ENCODE measurements at places on chromosomes 13 and 19.

DNA sequence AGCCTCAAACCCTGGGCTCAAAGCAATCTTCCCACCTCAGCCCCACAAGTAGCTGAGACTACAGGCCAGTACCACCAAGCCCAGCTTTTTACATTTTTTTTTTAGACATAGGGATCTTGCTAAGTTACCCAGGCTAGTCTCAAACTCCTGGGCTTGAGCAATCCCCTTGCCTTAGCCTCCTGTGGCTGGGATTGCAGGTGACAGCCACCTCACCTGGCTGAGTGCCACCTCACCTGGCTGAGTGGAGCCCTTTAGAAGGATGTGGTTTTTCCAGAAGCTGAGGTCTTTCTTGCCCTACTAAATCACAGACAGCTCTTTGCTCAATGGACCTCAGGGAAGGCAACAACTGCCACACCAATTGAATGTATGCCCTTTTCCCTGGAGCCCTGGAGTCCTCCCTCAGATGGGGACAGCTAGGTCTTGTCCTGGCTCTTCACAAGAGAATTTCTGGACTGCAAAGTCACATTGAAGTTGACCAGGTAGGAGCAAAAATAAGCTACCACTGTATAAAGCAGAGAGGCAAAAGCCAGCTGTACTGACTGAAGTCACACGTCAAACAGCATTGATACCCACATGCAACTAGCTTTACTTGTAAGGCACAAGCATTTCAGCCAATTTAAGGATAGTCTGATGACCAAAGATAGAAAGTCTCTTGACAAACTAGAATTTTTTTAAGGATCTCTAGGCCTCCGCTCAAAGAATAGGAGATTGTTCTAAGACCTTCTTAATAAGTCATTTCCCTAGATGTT is 14.0 kb downstream of the PDX1 start:
- no peak for DNase-seq

GRCh38 chr13:73876323-73876722 is 257.9 kb downstream of the KLF12 start:
- no peak for DNase-seq

DNA sequence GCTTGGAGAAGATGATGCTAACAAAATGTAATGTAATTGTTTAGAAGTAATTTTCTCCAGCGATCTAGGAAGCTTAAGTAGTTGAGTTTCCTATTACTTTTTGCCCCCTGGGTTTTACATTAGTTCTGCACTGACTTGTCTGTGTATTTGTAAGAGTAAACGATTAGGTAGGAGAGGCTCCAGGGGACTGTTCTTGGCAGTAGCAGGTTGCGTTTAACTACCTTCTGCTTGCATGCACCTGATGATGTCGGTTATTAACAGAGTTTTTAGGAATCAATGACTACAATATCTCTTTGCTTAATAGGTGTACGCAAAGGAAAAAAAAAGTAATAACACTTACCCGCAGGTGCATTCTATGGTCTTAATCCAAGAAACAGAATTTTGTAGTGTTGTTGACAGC is 18.3 kb upstream of the UGGT2 start:
- DNase-seq: no peak

DNA sequence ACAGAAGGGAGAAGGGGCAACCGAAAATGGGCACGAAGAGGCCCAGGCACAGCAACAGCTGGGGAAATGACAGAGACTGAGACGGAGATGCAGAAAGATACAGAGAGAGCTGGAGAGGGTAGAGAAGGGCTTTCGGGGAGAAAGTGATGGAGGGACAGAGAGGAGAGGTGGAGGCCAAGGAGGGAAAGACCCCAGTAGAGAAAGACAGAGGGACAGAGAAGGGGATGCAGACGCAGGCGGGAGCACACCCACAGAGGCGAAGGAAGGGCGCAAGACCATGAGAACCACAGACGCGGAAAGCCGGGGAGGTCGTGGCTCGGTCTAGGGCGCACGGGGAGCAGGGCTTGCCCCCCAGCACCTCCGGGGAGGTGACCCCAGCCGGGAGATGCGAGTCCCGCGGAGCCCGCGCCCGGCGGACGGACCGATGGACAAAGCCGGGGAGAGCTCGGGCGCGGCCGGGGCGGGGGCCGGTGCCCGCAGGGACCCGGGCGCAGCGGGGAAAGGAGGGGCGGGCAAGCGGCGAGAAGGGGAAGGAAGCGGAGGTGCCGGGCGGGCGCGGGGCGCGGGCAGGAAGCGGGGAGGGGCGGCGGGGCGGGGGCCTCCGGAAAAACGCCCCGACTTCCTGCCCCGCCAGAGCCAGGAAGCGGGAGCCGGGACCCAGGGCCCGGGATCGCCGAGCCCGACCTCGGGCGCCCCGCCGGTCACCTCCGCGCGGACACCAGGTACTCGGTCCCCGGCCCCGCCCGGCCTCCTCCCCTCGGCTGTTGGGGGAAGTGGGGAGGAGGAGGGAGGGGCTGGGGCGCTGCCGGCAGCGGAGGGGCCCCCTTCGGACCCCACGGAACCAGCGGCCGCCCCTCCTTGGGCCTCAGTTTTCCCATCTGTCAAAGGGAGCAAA is at the start of gene ARHGEF1:
ARHGEF1 (plus strand) TSS at position 617 of the 895 bp plus-strand sequence. CDS start 4,899 bp downstream, outside the sequence.
- peak; percentile 77 for DNase-seq

GRCh38 chr13:33034882-33035520 is 18.8 kb downstream of the KL start:
- no peak for DNase-seq

DNA sequence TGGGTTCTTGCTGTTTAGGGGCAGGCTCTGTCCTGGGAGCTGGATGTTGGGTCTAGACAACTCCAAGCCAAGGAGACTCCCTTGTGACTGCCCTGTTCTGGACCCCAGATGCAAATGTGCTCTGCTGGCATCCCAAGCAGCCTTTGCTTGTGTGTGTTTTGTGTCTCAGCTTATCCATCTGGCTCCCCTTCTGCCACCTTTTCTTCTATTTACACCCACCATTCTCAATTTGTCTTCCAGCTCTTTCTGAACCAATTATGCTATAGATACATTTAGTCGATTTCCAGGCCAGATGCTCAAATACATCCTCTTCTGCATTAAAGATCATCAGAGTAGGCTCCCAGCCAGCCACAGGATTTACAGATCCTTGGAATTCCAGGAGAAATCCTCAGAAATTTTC is 115.0 kb upstream of the SLC7A1 start:
- DNase-seq: no peak

- no peak for DNase-seq
Observed at GRCh38 chr13:84038001-84038400, 155.7 kb upstream of the SLITRK1 start.

GRCh38 chr19:10637894-10638293 is 12.5 kb downstream of the SLC44A2 start:
- DNase-seq: no peak

GRCh38 chr19:31154021-31154420 is 195.2 kb downstream of the TSHZ3 start:
- no peak for DNase-seq

- no peak for DNase-seq
Observed at GRCh38 chr13:85419611-85420010, 379.6 kb downstream of the SLITRK6 start.

- no peak for DNase-seq
Observed at GRCh38 chr13:94608586-94608985, 6.9 kb downstream of the GPR180 start.

DNA sequence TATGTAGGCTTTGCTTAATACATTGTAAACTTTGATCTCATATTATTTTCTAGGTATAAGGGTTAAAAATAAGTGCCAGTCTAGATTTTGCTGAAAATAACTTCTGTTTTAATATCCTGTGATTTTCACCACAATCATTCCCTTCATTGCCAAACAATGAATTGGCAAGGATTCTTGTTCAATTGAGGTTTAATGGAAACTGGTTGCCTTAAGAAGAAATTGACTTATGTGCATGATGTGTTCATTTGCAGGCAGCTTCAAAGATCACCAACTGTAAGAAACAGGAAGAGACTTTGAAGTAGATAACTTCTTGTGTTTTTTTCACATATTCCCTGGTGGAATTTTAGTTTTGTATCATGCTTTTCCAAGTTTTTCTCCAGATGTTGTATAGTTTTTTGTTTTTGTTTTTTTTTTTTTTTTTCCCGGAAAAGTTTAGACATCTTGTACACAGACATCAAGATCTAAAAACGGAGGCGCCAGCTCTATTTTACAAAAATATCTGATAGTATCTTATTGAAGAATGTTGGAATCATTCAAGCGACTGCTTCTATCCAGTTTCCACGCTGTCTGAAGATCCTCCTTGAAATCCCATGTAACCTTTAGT is 108.3 kb downstream of the POSTN start:
- DNase-seq: no peak

DNA sequence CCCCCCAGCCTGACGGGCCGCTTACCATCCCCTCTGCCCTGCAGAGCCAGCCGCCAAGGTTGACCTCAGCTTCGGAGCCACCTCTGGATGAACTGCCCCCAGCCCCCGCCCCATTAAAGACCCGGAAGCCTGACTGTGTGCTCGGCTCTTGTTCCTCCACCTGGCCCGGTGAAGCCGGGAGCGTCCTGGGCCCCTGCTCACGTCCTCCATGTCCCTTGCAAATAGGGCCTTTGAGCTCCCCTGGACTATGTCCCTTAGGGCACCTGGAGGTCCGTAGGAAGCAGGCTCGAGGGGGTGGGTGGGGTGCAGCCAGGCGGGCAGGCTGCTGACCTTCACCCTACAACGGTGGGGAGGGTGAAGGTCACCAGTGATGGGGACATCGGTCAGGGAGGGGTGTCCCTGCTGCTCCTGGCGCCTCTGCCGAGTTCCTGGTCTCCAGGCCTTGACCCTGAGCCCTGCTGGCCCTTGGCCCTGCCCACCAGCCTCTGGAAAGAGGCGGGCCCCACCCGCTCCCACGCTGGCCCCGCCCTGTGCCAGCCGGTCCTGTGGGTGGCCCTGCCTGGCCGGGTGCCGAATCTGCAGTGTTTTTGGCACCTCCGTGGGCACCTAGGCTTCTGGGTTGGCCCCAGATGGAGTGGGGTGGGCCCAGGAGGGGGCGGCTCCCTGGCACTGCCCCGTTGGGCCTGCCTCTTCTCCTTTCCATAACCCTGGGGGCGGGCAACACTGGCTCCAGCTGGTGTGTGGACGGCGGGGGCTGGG is 3.3 kb downstream of the ATP5F1D start:
- peak; percentile 87 for DNase-seq

DNA sequence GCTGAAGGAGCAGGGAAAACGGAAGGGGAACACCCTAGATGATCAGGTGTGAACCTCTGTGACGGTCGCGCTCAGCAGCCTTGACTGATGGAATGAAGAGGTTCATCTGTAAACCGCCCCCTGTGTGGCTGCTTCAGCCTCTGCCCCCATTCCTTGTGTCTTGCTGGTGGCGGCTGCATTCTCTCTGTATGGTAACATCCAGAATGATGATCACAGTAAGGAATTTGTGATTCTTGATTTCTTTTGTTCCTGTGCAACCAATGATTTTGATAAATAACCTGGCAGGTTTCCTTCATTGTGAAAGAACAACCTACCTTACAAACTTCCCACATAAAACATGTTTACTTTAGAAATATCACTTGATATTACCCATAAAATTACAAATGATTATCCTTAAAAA is 118.7 kb upstream of the MCF2L start:
- DNase-seq: no peak

DNA sequence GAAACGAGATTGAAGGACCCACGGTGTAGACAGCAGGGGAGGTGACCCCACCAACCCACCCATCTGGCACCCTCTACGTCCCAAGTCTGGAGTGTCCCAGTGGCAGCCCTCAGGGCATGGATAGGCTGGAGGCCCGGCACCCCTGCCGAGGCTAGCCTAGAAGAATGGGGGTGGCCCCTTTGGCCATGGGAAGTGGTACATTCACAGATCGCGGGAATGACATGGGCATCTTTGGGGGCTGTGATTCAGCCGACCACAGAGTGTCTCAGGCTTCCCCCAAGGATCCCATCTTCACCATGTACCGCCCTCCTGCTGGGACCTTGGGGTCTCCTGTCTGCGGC is 11.3 kb upstream of the MKNK2 start:
- no peak for DNase-seq

GRCh38 chr19:45443462-45444317 is 20.0 kb upstream of the ERCC1 start:
- peak; percentile 97 for DNase-seq

DNA sequence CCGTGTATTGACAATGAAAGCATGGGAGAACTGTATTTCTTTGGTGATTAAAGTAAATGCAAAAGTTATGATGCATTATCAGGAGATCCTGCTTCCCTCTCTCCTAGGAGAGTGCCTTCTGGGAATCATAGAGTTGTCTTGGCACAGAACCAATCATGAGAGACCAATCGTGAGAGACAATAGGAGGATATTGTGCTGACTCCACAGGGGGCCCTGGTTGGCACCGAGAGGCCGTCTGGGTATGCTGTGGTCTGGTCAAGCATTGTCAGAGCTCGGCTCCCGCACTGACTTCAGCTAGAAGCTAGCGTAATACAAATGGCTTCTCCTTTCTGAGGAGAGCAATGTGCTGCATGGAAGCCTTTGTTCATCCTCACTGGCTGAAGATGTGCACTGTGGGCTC is 131.5 kb upstream of the GJB6 start:
- DNase-seq: no peak

- DNase-seq: no peak
Observed at GRCh38 chr13:101916775-101917474, 464.4 kb downstream of the ITGBL1 start.

- peak; percentile 20 for DNase-seq
Observed at GRCh38 chr13:20923272-20923671, 20.7 kb upstream of the XPO4 start.

DNA sequence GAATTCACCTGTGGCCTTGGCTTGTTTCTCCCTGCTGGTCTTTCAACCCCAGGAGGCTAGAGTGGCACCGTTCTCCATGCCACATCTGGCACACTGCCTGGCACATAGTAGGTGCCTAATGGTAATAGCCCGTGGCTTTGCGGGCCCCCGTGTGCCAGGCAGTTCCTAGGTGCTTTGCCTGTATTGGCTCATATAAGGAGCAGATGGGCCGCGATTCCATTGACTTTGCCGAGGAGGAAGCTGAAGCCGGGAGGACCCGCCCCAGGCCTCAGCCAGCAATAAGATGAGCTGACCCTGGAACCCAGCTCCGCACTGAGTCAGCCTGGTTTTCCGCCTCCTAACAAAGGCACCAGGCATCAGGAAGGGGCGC is 807 bp downstream of the PGLYRP1 start:
- no peak for DNase-seq

DNA sequence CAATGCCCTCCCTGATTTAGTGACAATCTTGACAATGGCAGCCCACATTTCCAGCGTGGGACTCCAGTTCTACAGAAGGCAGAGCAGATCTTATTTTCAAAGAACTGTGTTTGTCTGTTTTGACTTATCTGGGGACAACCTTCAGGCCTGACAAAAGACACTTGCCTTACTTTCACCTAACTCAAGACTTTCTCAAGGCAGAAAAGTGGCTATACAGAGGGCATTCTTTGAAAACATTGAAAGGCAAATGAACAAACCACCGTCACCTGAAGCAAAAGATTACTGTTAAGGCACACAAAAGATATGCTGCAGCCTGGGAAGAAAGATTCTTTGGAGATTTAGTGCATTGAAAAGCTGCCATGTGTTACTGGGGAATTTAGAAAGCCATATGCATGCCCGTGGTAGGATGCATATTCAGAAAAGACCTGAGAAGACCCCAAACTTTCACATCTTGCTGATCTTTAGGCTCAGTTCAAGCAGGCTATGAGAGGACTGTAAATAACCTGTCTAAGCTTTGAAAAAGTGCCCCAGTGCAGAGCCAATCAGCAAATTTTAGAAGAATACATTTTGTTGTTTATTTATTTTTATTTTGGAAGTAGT is 82.8 kb downstream of the TSC22D1 start:
- DNase-seq: no peak
